ENCODE measurements at places on chromosomes 12 and 14.

DNA sequence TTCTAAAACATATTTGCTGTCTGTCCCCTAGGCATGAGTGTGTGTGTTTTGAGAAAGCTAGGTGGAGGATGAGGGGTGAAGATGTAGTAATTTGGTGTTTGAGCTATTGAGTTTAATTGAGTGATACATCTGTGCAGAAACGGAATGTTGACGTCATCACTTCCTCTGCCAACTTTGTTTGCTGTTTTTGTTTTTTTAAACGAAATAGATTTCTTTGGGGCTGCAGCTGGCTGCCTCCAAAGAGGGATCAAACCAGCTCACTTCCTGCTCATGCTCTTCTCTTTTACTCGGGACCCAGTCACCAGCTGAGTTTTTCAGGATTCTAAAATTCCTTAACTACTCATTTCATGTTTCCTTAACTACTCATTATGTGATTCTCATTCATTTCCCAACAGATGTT is 19.5 kb upstream of the CRACR2A start:
- no peak for DNase-seq

DNA sequence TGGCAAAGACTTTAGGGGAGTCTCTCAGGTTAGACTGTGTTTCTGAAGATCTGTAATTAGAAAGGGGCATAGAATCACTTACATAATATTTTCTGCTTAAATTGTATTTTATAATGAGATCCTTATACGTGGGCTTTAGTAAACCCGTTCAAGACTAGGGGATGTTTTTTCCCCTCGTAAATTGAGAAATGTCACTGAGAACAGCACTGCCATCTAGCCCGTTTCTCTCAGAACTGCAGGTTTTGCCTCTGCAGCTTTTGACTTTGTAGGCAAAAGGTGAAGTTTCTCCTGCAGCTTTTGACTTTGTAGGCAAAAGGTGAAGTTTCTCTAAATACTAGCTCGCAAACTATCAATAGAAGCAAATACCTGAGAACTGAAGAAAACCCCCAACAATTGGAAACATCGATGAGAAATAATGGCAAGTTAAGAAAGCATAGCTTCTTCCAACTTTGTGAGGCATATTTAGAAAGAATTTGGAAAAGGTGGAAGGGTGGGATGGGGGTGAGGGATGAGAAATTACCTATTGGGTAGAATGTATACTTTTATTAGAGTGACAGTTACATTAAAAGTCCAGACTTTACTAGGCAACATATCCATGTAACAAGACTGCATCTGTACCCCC is 9.9 kb upstream of the ASPG start:
- no peak for DNase-seq

DNA sequence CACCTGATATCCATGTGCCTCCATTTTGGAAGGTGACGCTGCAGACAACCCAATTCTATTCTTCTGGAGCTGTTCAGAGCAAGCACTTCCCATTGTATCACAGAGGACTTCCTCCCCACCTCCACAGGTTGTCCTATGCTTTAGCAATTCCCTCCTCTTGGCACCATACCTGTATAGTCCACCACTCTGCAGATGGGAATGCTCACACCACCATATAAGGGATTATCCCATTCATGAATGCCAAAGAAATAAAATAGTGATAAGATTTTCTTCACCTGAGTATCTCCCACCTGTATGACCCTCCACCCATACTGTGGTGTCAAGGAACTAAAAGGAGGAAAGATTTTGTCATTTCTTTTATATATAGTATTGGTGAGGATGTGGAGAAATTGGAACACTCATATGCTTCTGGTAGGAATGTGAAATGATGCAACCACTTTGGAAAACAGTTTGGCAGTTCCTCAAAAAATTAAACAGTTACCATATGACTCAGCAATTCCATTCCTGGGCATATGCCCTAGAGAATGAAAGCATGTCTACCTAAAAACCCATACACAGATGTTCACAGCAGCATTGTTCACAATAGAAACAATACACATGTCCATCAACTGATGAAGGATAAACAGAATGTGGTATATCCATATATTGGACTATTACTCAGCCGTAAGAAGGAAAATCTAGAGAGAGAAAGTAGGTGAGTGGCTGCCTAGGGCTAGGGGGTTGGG is 75.2 kb downstream of the FIGNL2 start:
- no peak for DNase-seq

- peak; percentile 12 for DNase-seq
These were observed 17.1 kb downstream of the PLD4 start for GRCh38 chr14:104941508-104942365.

GRCh38 chr12:101719566-101719965 is 19.7 kb downstream of the SYCP3 start:
- no peak for DNase-seq

DNA sequence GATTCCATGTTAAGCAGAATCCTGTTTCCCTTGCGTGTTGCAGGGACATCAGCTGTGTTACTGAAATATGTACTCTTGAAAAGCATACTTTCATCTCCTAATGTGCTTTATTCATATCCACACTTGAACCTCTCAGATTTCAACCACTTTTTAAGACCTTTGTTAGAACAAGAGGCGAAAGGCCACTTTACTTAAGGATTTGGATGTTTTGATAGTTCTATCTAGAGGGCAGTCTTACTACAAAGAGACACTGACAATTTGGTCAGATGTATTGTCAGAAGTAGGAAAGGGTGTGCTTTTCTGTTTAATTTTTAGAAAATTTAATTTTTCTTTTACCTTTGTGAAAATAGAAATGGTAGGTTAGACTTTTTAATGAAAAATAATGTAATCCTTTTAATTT is 267.9 kb downstream of the TMTC2 start:
- no peak for DNase-seq

- no peak for DNase-seq
These were observed 22.3 kb downstream of the OTOGL start for GRCh38 chr12:80121661-80122060.

DNA sequence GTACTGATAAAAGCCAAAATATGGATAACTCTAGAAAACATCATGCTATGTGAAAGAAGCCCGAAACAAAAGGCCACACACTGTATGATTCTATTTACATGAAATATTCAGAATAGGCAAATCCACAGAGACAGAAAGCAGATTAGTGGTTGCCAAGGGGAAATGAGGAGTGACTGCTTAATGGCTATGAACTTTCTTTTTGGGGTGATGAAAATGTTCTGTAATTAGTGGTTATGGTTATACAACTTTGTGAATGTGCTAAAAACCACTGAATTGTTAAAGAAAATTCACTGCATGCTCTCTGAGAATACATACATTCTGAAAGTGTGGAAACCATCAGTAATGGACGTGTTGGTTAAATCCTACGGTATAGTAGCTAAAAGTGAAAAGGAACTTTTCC is 39.9 kb upstream of the STON2 start:
- DNase-seq = no peak

Data from femur (tissue), 1 donor.